ENCODE measurements at places on chromosomes 6 and 20. TPM values are rescaled to one million over a fixed set of nuclear protein-coding genes. Genes with fewer than 3 reads are reported as not detected.

DNA sequence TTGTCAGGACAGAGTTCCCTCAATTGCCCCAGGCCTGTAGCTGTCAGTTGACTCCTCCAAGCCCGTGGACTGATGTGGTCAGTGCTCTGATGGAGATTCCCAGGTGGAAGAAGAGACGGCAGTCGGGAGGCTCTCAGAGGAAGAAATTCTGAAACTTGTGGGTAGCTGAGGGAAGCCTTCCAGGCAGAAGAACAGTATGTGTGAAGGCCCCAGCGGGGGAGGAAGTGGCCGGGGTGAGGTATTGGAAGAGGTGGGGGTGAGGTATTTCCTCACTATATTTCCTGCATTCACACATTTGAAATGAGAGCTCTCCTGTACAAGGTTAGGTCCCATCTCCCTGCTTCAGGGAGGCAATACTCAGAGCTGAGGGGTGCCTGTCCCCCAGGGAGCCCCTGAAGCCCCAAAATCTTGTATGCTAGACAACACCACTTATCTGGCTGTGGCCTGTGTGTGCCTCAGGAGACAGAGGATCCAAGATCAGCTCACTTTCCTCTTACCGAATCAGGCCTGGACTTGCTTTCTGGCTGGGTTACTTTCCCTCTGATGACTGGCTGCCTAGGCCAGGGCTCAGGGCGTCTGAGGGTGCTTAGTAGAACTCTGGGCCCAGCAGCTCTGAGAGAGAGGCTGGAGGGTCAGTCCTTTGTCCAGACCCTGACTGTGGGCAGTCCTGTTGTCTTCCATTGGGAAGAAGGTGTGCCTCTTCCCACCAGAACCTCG lies 49.3 kb upstream of the MYL9 start:
- no peaks in the 10 kb centered on the region for H3K27me3 ChIP-seq
- H3K4me3 ChIP-seq = no peak overlapping the region
- peak overlapping the region; percentile 75 for H3K27ac ChIP-seq
- no peaks in the 10 kb centered on the region for H3K4me1 ChIP-seq
- no peak for DNase-seq

DNA sequence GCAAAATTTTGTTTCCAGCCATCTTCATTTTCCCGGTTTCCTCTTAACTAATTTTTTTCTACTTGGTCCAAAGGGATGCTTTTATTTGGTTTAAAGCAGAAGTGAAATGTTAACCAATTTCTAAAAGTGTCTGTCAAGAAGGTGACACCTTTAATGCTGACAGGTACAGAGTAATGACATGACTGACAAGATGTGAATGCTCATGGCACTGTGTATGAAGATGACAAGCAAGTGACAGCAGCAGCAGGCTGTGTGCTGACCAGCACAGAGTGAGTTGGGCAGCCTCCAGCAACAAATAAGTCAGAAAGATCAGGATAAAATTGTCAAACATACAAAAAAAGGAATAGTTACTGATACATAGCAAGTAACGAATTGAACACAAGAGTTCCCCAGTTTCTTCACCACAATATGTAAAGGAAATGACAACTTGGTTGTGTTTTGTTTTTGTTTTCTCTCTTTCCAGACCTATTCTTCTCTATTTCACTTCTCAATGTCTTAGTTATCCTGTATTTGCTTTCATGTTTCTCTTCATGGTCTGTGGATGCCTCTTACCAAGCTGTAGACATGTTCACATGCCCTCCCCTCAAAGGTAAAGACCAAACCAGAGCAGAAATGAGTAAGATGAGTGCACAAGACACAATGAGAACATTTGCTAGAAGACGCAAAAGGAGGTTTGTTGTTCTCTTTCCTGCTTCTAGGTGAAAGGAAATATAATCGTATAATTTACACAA lies 174.9 kb downstream of the FRK start:
- no peaks in the 10 kb centered on the region for H3K36me3 ChIP-seq
- H3K4me1 ChIP-seq = no peaks in the 10 kb centered on the region
- DNase-seq = no peak

- no peaks in the 10 kb centered on the region for H3K4me1 ChIP-seq
- no peaks in the 10 kb centered on the region for H3K36me3 ChIP-seq
- DNase-seq = no peak
- no peak overlapping the region for H3K27ac ChIP-seq
- no peak overlapping the region for H3K4me3 ChIP-seq
- H3K27me3 ChIP-seq = no peaks in the 10 kb centered on the region
These were observed 243.8 kb downstream of the CDH26 start for GRCh38 chr20:60202046-60202445.

CRIP3 gene
- total RNA-seq = not detected

DNA sequence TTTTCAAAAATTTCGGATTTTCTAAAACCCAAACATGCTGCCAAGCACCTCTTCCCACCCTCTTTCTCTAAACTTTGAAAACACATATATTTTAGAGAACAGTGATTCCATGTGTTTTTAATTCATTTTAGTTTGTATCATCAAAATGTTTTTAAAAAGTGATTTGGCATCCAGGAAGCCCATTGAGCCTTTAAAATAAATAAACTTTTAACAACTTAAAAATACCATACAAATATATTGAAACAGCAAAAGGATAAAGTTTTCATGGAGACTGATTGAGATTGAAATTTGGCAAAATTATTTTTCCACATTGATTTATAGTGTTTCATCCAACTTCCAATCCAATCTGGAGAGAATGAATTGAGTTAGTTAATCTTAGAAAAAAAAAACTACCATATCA lies 374.7 kb downstream of the CD109 start:
- H3K27ac ChIP-seq = no peak overlapping the region
- no peaks in the 10 kb centered on the region for H3K36me3 ChIP-seq
- no peak overlapping the region for H3K4me3 ChIP-seq
- DNase-seq = no peak
- no peaks in the 10 kb centered on the region for H3K27me3 ChIP-seq

GABBR1 gene
- total RNA-seq = 184 TPM

FOXP4 gene
- total RNA-seq = 14.1 TPM

SFTA2 gene
- not detected for total RNA-seq

PSMB8 gene
- 60.1 TPM for total RNA-seq

DNA sequence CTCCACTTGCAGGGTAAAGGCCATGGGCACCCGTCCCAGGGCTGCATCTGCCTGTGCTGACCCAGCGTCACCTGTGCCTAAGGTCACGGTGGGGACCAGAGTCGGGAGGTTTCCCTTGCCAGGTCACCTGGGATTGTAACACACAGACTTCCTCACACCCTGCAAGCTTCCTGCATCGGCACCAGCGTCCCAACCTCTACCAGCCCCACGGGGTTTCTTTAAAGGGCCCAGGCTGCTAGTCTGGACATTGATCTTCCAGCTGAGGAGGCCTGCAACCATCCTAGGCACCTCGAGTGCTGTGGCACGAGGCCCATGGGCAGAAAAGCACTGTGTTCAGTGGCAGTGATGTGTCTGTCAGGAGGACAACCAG lies 12.6 kb downstream of the ACSS1 start:
- no peaks in the 10 kb centered on the region for H3K36me3 ChIP-seq
- no peaks in the 10 kb centered on the region for H3K27me3 ChIP-seq
- no peak overlapping the region for H3K4me3 ChIP-seq

GRCh38 chr20:59412875-59413284 lies 112.5 kb downstream of the EDN3 start:
- H3K36me3 ChIP-seq = no peaks in the 10 kb centered on the region
- no peak overlapping the region for H3K4me3 ChIP-seq
- H3K27me3 ChIP-seq = no peaks in the 10 kb centered on the region
- no peak for DNase-seq

DNA sequence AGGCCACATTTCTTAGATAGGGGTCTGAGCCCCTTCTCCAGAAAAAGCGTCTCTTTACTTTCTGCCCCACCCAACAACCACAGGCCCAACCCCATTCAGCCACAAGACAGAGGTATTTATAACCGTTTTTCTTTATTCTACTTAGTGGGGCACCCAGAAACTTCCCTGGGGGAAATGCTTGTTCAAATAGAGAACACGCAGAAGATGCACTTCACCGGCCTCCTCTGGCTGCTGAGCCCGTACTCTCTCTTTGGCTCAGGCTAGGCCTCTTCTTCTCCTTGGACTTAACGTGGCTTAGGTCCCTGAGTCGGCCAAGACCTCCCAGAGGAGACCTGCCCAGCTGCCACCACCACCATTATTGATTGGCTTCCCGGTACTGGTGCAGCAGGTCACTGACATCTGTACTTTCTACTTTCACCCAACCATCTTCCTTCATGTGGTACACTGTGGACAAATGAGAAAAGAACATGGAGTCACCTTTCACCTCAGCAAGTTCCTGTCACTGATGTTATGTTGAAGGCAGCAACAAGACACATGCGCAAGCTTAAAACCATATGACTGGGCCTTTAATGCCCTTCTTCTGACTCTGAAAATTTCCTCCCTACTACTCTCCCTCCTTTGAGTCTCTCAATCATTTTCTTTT lies 2.2 kb upstream of the TAP2 start:
- H3K4me1 ChIP-seq = no peaks in the 10 kb centered on the region
- H3K27ac ChIP-seq = no peak overlapping the region
- no peak for DNase-seq

UST gene
- 23.2 TPM for total RNA-seq

DNA sequence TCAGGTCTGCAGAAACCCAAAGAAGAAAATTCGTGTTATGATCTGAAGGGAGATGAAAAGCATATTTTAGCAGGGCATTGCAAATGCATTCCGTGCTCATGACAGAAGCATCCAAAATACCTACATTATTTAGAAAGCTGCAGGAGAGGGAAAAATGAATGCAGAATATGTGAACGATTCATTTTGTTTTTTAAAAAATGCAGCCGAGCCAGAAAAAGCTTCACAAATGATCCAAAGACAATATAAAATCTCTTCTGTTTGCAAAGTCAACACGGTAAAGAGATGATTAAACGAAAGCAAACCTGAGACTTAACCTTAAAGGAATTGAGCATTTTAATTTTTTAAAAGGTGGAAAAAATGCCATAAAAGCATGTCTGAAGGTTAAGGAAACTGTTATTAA lies 136.1 kb upstream of the SULF2 start:
- H3K4me3 ChIP-seq = no peak overlapping the region
- H3K36me3 ChIP-seq = no peaks in the 10 kb centered on the region
- no peaks in the 10 kb centered on the region for H3K27me3 ChIP-seq
- no peak for DNase-seq
- H3K27ac ChIP-seq = no peak overlapping the region
- no peaks in the 10 kb centered on the region for H3K4me1 ChIP-seq

- no peak overlapping the region for H3K27ac ChIP-seq
- no peak overlapping the region for H3K4me3 ChIP-seq
- no peaks in the 10 kb centered on the region for H3K27me3 ChIP-seq
- DNase-seq = peak; percentile 69
These were observed 182.1 kb downstream of the KIF6 start for GRCh38 chr6:39543095-39543494.

PCNA gene
- 47.4 TPM for total RNA-seq

DNA sequence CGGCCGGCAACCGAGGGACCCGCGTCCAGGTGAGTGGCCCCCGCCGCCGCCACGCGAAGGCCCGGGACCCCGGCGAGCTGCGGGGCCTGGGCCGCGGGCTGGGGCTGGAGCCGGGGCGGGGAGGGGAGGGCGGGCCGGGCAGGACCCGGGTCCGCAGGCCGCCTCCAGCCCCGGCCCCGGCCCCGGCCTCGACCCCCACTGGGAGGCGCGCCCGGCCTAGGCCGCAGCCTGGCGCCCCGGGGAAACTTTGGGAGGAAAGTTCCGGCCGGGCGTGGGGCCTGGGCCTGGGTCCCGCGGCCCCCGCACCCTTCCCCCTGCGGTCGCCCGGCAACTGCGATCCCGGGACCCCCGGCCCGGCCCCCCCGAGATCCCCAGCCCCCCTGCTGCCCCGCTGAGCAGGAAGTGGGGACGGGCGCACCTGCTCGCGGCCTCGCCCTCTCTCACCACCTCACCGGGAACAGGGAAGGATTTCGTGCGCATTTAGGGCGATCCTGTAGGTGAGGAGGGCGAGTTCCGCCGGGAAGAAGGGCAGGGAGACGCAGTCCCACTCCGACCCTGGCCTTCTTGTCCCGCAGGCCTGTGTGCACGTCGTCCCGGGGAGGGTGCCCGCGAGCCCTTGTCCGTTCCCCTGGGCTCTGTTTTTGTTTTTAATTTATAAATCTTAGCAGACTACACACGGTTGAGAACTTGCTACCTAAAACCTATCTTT lies 402 bp downstream of the OSBPL2 start:
- DNase-seq = no peak
- H3K4me1 ChIP-seq = no peaks in the 10 kb centered on the region
- peak overlapping the region; percentile 74 for H3K27ac ChIP-seq

DNA sequence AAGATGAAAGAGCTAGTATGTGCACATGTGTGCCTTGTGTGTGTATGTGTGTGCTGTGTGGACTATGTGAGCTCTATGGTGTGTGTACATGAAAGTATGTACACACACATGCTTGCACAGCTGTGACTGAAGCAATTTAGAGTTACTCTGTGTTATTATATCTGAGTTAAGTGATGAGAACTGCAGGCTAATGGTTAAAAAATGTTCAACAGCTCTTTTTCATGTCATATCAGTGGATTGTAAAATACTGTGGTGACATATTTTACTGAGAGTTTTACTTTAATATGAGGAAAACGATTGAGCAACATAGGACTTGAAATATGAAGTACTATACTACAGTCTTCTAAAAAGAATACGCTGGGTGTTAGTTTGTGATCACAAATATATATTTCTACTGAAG lies 195.7 kb upstream of the KCNK16 start:
- no peaks in the 10 kb centered on the region for H3K27me3 ChIP-seq
- H3K4me3 ChIP-seq = no peak overlapping the region
- no peak overlapping the region for H3K27ac ChIP-seq
- H3K4me1 ChIP-seq = no peaks in the 10 kb centered on the region

- H3K27ac ChIP-seq = no peak overlapping the region
- no peaks in the 10 kb centered on the region for H3K36me3 ChIP-seq
- H3K27me3 ChIP-seq = no peaks in the 10 kb centered on the region
These were observed 120.7 kb upstream of the FOXQ1 start for GRCh38 chr6:1191141-1191630.

STMND1 gene
- 1.4 TPM for total RNA-seq

TNNC2 gene
- not detected for total RNA-seq

DNA sequence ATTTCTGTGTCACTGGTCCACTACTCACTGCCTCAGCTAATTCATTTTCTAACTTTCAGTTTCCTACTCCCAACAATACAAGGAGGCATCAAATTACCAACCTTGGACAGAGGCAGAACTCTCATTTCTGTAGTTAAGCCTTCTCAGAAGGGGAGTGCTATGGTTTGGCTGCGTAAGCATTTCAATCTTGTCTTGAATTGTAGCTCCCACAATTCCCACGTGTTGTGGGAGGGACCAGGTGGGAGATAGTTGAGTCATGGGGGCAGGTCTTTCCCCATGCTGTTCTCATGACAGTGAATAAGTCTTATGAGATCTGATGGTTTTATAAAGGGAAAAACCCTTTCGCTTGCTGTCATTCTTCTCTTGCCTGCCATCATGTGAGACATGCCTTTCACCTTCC lies 22.9 kb downstream of the HLA-DRA start:
- DNase-seq = no peak
- no peak overlapping the region for H3K4me3 ChIP-seq
- no peak overlapping the region for H3K27ac ChIP-seq
- no peaks in the 10 kb centered on the region for H3K27me3 ChIP-seq
- no peaks in the 10 kb centered on the region for H3K4me1 ChIP-seq

GRCh38 chr6:128208078-128208477 lies 307.2 kb upstream of the THEMIS start:
- DNase-seq = no peak
- no peak overlapping the region for H3K4me3 ChIP-seq
- H3K4me1 ChIP-seq = no peaks in the 10 kb centered on the region
- no peak overlapping the region for H3K27ac ChIP-seq
- no peaks in the 10 kb centered on the region for H3K27me3 ChIP-seq
- H3K36me3 ChIP-seq = no peaks in the 10 kb centered on the region

GRCh38 chr6:7276199-7276524 lies 36.8 kb downstream of the SSR1 start:
- no peak overlapping the region for H3K4me3 ChIP-seq
- H3K27me3 ChIP-seq = no peaks in the 10 kb centered on the region
- H3K4me1 ChIP-seq = no peaks in the 10 kb centered on the region
- H3K27ac ChIP-seq = no peak overlapping the region
